Mononuclear cell (primary cell): ENCODE measurements at places on chromosomes 5 and 9. TPM values are rescaled to one million over a fixed set of nuclear protein-coding genes. Genes with fewer than 3 reads are reported as not detected.

ARL10 gene
- total RNA-seq = 2.3 TPM

ADGRV1 gene
- total RNA-seq = 0.94 TPM

GFPT2 gene
- total RNA-seq = 1.7 TPM

OTP gene
- not detected for total RNA-seq

DBH gene
- 0.10 TPM for total RNA-seq

SMIM32 gene
- total RNA-seq = not detected

SLC27A4 gene
- 2.1 TPM for total RNA-seq

PCDHGA6 gene
- total RNA-seq = 0.10 TPM

SLC23A1 gene
- not detected for total RNA-seq

MARCOL gene
- not detected for total RNA-seq

C9orf50 gene
- total RNA-seq = not detected

SLC4A9 gene
- 0.10 TPM for total RNA-seq

WDR38 gene
- not detected for total RNA-seq

SPATA31A3 gene
- not detected for total RNA-seq

MYOZ3 gene
- not detected for total RNA-seq

GFRA3 gene
- not detected for total RNA-seq

ROPN1L gene
- 0.42 TPM for total RNA-seq

IL9 gene
- total RNA-seq = not detected

KIAA0825 gene
- 2.5 TPM for total RNA-seq

SH2D3C gene
- total RNA-seq = 12.6 TPM

PLAC8L1 gene
- not detected for total RNA-seq

PCDHGA5 gene
- total RNA-seq = 0.21 TPM

PCDHA6 gene
- total RNA-seq = not detected

GARIN3 gene
- total RNA-seq = not detected

LCN9 gene
- not detected for total RNA-seq

MEIKIN gene
- total RNA-seq = 1.0 TPM

ENHO gene
- 0.63 TPM for total RNA-seq

SHC3 gene
- under 0.01 TPM for total RNA-seq

MCIDAS gene
- not detected for total RNA-seq

ANKRD18B gene
- 1.2 TPM for total RNA-seq

PSIP1 gene
- 113 TPM for total RNA-seq

ZCCHC10 gene
- 25.2 TPM for total RNA-seq

SLC38A9 gene
- 20.4 TPM for total RNA-seq

TMEM267 gene
- 11.5 TPM for total RNA-seq

PSD2 gene
- total RNA-seq = 0.10 TPM
